T-helper 1 cell (primary cell): ENCODE measurements at places on chromosomes 13 and 19.
A peak's percentile ranks its signal among the peaks of the same experiment; 100 is the strongest.

DNA sequence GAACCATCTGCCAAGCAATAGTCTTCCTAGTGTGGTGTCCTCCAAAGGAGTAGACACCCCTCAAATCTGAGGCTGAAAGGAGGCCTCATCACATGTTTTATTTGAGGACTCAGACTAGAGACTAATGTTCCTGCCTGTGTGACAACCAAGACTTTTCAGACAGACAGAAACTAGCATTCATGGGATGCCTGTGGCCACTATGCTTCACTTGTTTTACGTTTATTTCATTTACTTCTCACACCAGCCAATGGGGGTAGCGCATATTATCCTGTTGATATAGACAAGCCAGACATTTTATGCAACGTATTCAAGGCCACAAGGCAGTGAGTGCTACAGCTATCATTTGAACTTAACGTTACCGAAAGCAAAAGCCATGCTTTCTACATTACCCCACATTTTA is 391.7 kb upstream of the HTR2A start:
- DNase-seq: no peak

DNA sequence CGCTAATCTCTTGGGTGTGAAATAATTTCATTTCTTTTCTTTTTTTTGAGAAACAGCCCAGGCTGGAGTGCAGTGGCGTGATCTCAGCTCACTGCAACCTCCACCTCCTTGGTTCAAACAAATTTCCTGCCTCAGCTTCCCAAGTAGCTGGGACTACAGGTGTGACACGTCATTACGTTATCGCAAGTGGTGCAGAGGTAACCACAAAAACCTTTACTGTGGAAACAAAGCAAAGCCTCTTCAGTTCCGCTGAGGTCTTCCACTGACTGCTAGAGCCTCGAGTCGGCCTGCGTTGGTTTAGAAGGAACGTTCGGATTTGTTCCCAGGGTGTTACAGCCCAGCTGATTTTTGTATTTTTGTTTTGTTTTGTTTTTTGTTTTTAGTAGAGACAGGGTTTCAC is 2.0 kb upstream of the ZNF784 start:
- DNase-seq: peak; percentile 54

- DNase-seq: peak; percentile 29
These were observed 58.7 kb upstream of the KLF5 start for GRCh38 chr13:73000027-73000674.

GRCh38 chr13:61728471-61728870 is 312.8 kb upstream of the PCDH20 start:
- DNase-seq: no peak

DNA sequence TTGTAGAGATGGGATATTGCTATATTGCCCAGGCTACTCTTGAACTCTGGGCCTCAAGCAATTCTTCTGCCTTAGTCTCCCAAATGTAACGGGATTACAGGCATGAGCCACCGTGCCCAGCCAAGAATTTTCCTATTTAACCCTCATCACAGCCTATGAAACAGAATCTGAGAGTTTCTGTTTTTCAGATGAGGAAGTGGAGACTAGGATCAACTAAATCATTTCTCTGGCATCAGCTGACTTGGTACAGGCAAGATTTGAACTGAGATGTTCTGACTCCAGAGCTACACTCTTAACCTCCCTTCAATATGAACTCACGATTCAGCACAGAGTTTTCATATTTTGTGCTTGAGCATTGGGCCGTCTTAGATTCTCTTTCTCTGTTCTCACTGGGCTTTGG is 8.1 kb downstream of the ZNF460 start:
- no peak for DNase-seq

GRCh38 chr19:49565261-49565660 is 15.1 kb downstream of the NOSIP start:
- no peak for DNase-seq

- DNase-seq: no peak
These were observed 262.5 kb downstream of the DIAPH3 start for GRCh38 chr13:59901191-59901590.

- DNase-seq: no peak
These were observed 1028.0 kb downstream of the UQCRFS1 start for GRCh38 chr19:28184997-28185396.

GRCh38 chr19:7509625-7510024 is 6.3 kb upstream of the ZNF358 start:
- no peak for DNase-seq

DNA sequence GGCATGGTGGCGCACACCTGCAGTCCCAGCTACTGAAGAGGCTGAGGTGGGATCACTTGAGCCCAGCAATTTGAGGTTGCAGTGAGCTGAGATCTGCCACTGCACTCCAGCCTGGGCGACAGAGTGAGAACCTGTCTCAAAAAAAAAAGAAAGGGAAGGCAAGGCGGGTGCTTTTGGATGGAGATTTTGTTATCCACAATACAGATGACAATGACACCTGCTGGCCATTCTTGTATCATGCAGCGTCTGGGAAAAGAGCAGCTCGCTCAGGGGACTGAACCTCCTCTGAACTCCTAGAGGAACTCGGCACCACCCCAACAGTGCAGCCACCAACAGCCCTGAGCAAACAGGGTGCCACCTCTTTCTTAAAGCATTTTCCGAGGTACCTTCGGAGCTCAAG is 22.8 kb downstream of the HAUS8 start:
- DNase-seq: no peak

- DNase-seq: no peak
These were observed 819.6 kb upstream of the ATXN8OS start for GRCh38 chr13:69288026-69288425.

DNA sequence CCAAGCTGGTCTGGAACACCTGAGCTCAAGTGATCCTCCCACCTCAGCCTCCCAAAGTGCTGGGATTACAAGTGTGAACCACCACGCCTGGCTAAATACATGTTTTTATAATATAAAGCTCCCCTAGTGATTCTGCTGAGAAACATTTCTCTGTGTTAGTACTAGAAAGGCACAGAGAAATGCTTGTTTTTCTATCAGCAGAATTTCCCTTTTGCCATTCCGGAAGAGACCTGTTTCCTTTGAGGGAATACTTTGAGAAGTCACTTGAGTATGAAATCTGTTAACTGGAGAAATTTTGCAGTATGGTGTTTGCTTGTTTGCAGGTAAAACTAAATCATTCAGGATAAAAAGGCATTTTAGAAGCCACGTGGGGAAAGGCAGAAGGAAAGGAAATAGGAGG is 4.4 kb upstream of the NLRP12 start:
- no peak for DNase-seq

DNA sequence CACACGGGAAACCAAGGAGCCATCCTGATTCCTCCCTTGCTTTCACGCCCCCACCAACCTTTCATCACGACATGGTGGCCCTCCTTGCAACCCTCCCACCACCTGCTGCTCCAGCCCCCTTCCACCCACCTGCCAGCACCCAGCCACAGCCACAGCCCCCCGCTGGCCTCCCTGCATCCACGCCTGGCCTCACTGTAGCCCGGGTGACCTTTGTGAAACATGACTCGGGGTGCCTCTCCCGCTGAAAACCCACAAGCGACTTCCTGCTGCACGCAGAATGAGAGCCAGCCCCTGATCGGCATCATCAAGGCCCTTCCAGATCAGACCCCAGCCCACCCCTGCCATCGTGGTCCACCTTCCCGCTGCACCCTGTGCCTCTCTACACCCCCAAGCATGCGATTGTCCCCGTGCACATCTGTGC is 14.9 kb downstream of the POP4 start:
- DNase-seq: no peak

- no peak for DNase-seq
These were observed 190.3 kb downstream of the SLITRK1 start for GRCh38 chr13:83691966-83692365.

DNA sequence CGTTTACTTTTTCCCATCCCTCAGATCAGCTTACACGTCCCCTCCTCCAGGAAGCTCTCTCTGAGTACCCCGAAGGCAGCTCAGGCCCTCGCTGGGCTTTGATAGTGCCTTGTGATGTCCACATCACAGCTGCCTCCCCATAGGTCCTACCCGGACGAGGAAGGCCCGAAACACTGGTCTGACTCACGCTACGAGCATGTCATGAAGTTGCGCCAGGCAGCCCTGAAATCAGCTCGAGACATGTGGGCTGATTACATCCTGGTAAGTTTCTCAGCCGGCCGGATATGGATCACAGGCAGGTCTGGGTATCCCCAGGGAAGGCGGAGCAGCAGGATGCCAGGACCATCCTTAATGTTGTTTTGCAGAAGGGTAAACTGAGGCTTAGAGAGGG is 4.8 kb downstream of the COLGALT1 start:
- DNase-seq: no peak

DNA sequence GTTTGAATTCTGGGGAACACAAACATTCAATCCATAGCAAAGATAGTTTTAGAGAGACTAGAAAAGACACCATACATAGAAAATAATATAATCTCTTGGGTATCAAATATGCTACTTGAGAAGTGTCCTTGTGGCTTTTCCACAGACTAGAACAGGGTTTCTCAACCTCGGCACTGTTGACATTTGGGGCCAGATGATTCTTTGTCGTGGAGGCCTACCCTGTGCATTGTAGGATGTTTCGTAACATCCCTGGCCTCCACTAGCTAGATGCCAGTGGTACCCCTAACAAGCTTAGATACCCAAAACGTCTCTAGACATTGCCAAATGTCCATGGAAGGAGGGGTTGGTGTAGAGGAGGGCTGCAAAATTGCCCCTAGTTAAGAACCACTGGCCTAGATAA is 2.2 kb upstream of the ESD start:
- no peak for DNase-seq

DNA sequence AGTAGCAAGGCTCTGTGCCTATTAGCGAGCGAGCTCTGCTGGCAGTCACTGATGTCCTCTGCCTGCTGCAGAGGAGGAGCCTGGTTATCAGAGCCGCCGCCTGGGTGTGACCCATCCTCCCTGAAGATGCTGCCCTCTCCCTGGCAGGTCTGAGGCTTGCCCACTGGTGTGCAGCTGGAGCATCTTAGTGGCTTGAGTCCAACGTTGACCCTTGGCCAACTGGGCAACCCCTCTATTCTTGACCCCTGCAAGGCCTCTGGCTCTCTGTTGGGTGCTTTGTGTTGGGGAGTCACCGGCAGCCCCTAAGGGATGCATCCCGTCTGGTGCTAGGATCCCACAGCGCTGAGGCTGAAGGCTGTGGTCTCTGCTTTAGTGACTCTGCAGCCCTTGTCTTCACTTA is 277.9 kb upstream of the SOX1 start:
- DNase-seq: no peak

DNA sequence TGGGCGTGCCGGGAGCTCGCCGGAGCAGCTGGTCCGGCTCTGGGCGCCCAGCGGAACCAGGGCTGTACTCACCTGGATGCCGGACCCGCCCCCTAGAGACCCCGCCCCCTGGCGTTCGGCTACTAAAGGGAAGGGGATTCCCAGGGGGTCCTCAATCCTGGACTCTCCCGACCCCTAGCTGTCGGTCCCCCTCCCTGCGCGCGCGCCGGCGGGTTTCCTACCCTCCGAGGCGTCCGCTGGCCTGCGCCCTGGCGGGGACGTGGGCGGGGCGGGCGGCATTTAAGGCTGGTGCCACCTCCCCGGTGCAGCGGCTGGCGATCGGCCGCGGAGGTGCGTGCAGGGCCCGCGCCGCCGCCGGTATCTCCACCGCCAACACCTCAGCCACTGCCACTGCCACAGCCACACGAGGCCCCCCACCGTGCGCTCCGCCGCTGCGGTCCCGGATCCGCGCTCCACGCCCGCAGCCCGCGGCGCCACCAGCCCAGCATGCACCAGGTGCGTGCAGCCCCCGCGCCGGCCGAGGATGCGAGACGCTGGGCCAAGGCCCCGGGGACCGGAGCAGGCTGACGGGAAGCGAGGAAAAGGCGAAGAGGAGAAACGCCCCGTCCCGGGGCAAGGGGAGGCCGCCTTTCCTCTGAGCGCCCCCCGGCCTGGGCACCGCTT is at the start of gene ATP12A:
ATP12A (plus strand) TSS at position 151 of the 663 bp plus-strand sequence; CDS start at position 487, 336 bp downstream.
- DNase-seq: no peak

GRCh38 chr13:113879017-113879416 is 15.1 kb upstream of the GAS6 start:
- no peak for DNase-seq

GRCh38 chr13:85031771-85032170 is 767.4 kb downstream of the SLITRK6 start:
- no peak for DNase-seq

GRCh38 chr13:104875038-104875754 is 1660.3 kb downstream of the EFNB2 start:
- no peak for DNase-seq

GRCh38 chr13:102117175-102117831 is 284.5 kb downstream of the FGF14 start:
- no peak for DNase-seq

DNA sequence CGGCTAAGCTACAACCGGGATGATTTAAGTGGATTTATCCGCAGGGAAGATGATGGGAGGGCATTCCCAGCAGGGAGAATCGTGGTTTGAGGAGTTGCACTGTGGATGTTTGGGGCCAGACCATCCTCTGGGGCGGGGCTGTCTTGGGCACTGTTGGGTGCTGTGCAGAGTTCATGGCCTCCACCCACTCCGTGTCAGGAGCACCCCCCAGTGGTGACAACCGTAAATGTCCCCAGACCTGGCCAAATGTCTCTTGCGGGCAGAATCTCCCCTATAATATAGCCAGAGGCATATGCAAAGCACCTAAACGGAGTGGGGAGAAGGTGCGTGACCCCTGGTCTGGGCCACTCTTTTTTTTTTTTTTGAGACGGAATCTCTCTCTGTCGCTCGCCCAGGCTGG is 40.2 kb downstream of the SMIM24 start:
- peak; percentile 50 for DNase-seq

DNA sequence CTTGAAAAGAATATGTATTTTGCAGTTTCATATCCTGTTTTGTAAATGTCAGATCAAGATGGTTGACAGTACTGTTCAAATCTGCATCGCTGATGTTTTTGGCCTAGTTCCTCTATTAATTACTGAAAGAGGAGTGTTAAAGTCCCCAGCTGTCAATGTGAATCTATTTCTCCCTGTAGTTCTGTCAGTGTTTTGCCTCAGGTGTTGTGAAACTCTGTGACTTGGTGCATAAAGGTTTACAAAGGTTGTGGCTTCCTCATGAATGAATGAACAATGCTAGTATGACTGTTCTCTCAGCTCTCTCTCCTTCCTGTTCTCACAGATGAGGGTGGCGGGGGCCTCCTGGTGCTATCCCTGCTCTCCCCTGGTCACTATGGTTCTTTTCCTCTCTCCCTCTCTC is 142.4 kb downstream of the MYCBP2 start:
- DNase-seq: peak; percentile 70

GRCh38 chr13:39780711-39781110 is 125.2 kb downstream of the COG6 start:
- DNase-seq: no peak

- no peak for DNase-seq
These were observed 145.5 kb downstream of the FOXO1 start for GRCh38 chr13:40520916-40521315.

GRCh38 chr13:52652980-52653303 is 306 bp downstream of the SUGT1 start:
- DNase-seq: no peak

GRCh38 chr19:17975032-17975431 is 8.1 kb downstream of the KCNN1 start:
- no peak for DNase-seq
